NCI-H2081 treated with DMSO at 0.1 percent for 48 hours (cell line): ENCODE measurements at places on chromosomes 12 and 14.

DNA sequence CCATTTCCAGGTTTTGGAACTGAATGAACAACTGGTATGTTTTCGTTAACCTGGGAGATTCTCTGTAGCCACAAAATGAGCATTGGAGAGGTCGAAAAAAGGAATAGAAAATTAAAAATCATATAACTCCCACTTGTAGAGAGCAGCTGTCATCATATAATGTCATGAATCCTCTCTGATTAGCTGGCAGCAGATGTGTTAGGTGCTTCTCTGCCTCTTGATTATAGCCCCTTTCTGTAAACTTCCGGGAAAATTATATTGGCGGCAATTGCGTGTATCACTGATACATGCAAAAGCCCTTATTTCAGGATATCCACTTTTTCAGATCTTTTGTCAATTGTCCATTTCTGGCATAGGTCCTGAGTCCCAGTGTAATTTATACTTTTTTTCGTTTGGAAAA lies 31.7 kb downstream of the FGD4 start:
- DNase-seq = no peak

GRCh38 chr12:128444598-128444997 lies 177.6 kb downstream of the TMEM132C start:
- no peak for DNase-seq

- DNase-seq = no peak
Observed at GRCh38 chr12:27965966-27966365, 6.6 kb downstream of the PTHLH start.

DNA sequence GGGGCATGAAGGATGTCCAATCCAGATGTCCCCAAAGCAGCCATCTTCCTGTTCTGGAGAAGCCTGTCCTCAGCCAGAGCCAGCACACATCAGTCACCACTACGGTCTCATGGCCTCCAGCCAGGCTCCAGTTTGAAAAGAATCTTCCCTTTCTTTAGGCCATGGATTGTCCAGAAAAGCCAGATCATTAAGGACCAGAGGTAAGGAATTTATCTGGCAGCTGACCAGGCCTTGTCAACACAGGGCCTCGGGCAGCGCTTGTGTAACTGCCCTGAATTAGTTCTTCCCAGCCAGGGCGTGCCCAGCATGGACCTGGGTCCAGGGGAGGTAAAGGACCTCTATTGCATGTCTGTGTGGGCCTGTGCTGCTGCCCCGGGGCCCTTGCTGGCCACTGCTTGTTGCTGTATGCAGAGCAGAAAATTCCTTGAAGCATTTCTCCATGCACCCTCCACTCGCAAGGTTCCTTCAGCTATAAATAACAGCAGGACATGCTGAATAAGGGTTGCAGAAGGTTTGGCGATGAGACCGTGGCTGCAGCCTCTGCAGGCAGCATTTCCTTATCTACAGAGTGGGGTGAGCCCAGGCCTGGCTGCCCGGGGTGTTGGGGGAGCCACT lies 21.7 kb upstream of the VPS37B start:
- no peak for DNase-seq

DNA sequence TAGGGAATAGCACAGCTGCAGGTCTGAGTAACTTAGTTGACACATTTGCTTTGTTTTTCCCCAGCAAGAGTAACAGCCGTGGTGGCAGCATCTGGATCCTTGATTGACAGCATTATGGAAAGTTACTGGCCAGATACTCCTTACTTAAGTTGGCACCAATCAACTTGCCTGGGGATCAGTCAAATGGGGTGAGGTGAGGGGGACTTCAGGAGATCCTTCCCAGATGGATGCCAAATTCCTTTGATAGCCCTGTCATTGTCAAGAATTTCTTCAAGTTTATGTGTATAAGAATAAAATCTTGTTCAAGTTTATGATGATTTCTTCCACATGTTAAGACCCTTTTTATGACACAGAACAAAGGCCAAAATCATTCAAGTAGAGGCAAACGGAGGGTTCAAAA lies 618.4 kb downstream of the SLC6A15 start:
- no peak for DNase-seq

- no peak for DNase-seq
Observed at GRCh38 chr12:13547283-13547682, 350.8 kb downstream of the EMP1 start.

- no peak for DNase-seq
Observed at GRCh38 chr12:9406564-9407424, 198.6 kb upstream of the PZP start.
